Endodermal cell (in vitro differentiated cells): ENCODE measurements at places on chromosomes 5 and 9.

GRCh38 chr5:176155922-176156359 lies 82.3 kb upstream of the SIMC1 start:
- H3K4me1 ChIP-seq, result peaks cover 15% of the 10 kb centered on the region
- no peaks in the 10 kb centered on the region for H3K27me3 ChIP-seq
- H3K27ac ChIP-seq, result no peak overlapping the region
- H3K36me3 ChIP-seq, result peaks cover 20% of the 10 kb centered on the region
- no peak for DNase-seq

- H3K36me3 ChIP-seq, result no peaks in the 10 kb centered on the region
- H3K4me1 ChIP-seq, result no peaks in the 10 kb centered on the region
- no peak for DNase-seq
- H3K27me3 ChIP-seq, result no peaks in the 10 kb centered on the region
- no peak overlapping the region for H3K4me3 ChIP-seq
These were observed 363.4 kb downstream of the DNAH5 start for GRCh38 chr5:13581132-13581531.

DNA sequence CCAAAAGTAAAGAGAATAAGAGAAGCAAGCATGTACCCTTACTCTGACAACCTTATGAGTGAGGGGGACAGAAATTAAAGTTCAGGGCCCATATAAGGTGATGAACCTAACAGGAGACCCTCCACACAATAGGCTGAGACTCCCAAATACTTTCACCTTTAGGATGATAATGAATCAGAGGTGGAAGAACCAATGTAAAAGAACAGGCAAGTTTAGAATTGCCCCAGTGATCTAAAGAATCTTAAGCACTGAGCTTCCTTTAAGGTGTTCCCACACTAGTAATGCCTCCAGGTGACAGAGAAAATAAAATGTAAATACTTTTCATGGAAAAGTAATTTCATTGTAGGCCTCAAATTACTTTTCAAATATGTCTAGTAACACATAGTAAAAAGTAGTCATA lies 8.2 kb upstream of the FAM151B start:
- H3K27ac ChIP-seq, result no peak overlapping the region
- H3K4me3 ChIP-seq, result no peak overlapping the region
- H3K36me3 ChIP-seq, result peaks cover 64% of the 10 kb centered on the region
- H3K4me1 ChIP-seq, result no peaks in the 10 kb centered on the region
- H3K27me3 ChIP-seq, result no peaks in the 10 kb centered on the region
- DNase-seq, result no peak

DNA sequence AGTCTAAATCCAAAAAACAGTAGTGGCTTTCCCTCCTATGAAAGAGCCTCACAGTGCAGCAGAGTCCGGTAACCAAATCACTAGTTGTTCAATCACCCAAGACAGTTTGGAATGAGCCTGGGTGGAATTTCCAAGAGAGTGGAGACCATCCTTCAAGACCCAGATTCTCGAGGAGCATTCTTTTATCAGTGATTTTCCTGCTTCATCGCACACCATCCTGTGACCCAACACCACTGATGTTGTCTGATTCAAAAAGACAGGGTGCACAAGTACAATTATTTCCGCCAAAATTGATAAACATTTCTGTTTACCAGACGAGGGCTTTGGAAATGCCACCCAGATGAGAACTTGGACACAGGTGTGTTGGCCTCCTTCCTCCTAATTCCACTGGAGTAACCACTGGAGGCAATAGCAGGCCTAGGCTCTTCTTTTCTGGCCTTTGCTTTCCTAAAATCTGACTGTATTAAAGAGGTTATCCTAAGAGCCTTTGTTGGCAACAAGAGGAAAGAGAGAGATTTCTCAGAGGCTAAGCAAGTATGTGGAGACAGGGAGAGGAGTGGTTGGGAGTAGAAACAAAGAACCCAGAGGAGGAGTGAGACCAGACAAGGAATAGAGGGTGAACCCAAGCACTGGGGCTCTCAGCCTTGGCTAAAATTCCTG lies 56.3 kb upstream of the S1PR3 start:
- H3K36me3 ChIP-seq, result no peaks in the 10 kb centered on the region
- DNase-seq, result no peak
- H3K27me3 ChIP-seq, result no peaks in the 10 kb centered on the region
- no peaks in the 10 kb centered on the region for H3K4me1 ChIP-seq
- no peak overlapping the region for H3K27ac ChIP-seq

GRCh38 chr9:130866474-130866965 lies 30.1 kb downstream of the QRFP start:
- H3K4me1 ChIP-seq, result no peaks in the 10 kb centered on the region
- no peaks in the 10 kb centered on the region for H3K27me3 ChIP-seq
- peaks cover 44% of the 10 kb centered on the region for H3K36me3 ChIP-seq
- H3K27ac ChIP-seq, result no peak overlapping the region
- H3K4me3 ChIP-seq, result no peak overlapping the region

DNA sequence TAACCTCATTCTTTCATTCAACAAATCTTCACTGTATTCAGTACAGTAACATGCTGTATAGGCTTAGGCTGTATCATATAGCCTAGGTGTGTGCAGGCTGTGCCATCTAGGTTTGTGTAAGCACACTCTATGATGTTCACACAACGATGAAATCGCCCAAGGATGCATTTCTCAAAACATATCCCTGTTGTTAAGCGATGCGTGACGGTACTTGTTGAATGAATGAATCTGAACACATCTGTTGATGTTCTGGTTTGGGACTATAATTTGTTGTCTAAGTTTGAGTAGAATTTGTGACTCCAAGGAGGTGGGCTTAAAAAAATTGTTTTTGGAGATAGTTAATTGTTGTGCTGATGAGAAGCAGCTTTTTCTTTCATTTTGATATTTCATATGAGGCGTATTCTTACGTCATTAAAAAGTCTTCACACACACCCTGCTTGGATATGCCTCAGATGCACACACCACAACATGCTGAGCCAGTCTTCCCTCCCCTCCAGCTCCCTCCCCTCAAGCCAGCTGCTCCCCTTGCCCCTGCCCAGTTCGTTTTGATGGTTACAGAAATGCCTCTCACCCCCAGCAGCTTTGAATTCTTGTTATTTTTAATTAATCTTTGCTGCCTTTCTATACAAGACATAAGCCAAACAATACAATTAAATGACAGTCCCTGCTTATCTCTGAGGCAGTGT lies 5.5 kb upstream of the PSAT1 start:
- no peak overlapping the region for H3K4me3 ChIP-seq
- no peaks in the 10 kb centered on the region for H3K4me1 ChIP-seq
- no peak for DNase-seq
- peaks cover 13% of the 10 kb centered on the region for H3K27me3 ChIP-seq

GRCh38 chr9:17216011-17216410 lies 81.2 kb downstream of the CNTLN start:
- no peaks in the 10 kb centered on the region for H3K36me3 ChIP-seq
- H3K27ac ChIP-seq, result no peak overlapping the region
- no peak for DNase-seq

DNA sequence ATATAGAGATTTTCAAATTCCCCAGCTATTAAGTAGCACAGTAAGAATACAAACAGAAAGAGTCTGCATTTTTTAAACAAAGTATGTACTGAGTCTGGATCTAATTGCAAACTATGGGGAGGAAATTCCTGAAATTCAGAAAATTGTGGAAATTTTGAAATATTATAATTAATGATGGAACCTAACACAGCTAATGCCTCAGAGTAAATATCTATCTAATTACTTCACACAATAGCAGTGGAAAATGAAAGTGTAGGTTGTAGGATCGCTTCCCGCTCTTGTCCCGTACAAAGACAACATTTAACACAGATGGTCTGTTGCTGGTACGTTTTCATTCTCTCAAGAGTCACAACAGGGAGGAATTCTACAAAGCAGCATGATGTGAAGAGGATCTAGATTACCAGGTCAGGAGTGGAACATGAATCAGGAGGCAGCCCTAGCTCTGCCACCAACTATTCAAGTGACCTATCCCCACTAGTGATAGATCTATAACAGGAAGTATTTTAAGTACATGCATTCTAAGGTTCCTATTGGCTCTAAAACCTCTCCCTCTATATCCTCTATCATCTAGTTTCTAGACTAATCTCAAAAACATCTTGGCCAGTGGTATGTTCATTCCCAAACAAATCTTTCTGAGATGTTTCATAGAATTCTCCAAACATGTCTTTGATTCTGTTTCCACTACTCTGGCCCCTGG lies 58.9 kb upstream of the GRAMD2B start:
- no peaks in the 10 kb centered on the region for H3K4me1 ChIP-seq
- DNase-seq, result no peak
- no peak overlapping the region for H3K27ac ChIP-seq
- no peak overlapping the region for H3K4me3 ChIP-seq

DNA sequence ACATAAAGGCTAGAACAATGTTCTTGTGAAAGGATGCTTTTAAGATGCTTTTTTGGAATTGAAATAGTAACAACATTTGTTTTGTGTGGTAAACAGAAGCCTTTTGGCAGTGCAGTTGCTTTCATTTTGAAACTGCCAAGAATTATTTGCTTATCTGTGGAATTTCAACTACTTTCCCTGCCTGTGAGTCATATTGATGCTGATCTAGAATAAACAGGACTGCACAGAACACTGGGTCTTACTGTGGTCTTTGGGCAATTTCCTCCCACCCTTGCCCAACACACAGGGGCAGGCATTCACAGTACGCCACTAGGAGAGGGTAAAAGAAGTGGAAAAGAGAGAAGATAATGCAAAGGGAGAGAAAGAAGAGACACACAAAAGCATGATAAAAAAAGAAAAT lies 483.7 kb downstream of the ELAVL2 start:
- H3K4me3 ChIP-seq, result no peak overlapping the region
- H3K27ac ChIP-seq, result no peak overlapping the region
- no peak for DNase-seq

GRCh38 chr5:43685252-43685950 lies 82.4 kb downstream of the NNT start:
- H3K4me1 ChIP-seq, result no peaks in the 10 kb centered on the region
- no peak for DNase-seq
- H3K27me3 ChIP-seq, result no peaks in the 10 kb centered on the region
- no peak overlapping the region for H3K27ac ChIP-seq
- no peak overlapping the region for H3K4me3 ChIP-seq
- no peaks in the 10 kb centered on the region for H3K36me3 ChIP-seq

DNA sequence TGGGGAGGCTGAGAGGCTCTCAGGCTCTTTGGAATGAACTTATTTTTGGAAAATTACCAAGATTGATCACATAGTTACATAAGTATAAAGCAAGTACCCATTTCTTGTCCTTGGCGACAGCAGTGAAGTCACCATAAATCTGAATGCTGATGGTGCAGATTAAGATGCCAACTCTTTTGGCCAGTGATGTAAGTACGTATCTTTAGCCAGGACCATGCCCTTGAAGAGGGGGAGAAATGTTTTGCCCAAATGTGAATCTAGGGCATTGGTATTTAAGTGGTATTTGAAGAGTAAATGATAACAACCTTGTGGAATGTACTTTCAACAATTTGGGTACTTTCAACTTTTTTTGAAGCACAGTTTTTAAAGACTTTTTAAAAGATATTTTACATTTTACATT lies 68.2 kb upstream of the RAD23B start:
- H3K27ac ChIP-seq, result no peak overlapping the region
- no peaks in the 10 kb centered on the region for H3K4me1 ChIP-seq
- DNase-seq, result no peak
- no peak overlapping the region for H3K4me3 ChIP-seq
- no peaks in the 10 kb centered on the region for H3K36me3 ChIP-seq

GRCh38 chr5:150143350-150144245 lies 12.0 kb downstream of the PDGFRB start:
- peak overlapping the region; percentile 51 for H3K27ac ChIP-seq
- peak; percentile 57 for DNase-seq
- no peak overlapping the region for H3K4me3 ChIP-seq
- H3K4me1 ChIP-seq, result peaks cover 24% of the 10 kb centered on the region
- H3K27me3 ChIP-seq, result no peaks in the 10 kb centered on the region
- H3K36me3 ChIP-seq, result no peaks in the 10 kb centered on the region

- H3K4me1 ChIP-seq, result peaks cover 49% of the 10 kb centered on the region
- DNase-seq, result no peak
- H3K4me3 ChIP-seq, result peak overlapping the region; percentile 26
These were observed 7.4 kb downstream of the GALNT10 start for GRCh38 chr5:154197801-154198491.

DNA sequence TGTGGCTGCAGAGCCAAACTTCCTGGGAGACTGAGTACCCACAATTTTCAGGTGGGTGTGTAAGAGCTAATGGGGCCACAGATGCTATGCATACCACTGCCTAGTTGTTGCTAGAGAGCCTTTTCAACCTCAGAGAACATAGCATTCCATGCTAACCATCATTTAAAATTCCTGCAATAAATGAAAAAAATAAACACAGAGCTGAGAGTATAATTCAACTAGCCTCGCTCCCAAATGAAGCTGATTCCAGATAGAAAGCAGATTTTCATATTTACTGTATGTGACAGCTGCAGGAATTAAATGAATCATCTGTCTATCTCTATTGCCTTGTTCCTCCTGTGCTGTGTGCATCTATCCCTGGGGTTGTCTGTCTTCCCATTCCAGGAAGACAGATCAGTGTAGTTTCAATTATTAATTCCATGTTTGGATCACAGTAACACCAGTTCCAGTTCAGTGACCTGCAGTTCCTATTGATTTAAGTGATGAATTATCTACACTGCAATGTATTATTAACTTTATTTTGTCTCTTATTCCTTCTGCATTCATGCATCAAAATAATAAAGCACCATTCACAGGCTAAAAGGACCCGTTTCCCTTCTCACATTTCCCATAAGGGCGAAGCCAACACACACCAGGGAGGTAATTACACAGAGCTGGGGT lies 324.5 kb downstream of the SLIT3 start:
- no peak overlapping the region for H3K27ac ChIP-seq
- H3K4me1 ChIP-seq, result no peaks in the 10 kb centered on the region
- DNase-seq, result no peak
- H3K36me3 ChIP-seq, result no peaks in the 10 kb centered on the region
- H3K27me3 ChIP-seq, result peaks cover 11% of the 10 kb centered on the region
- H3K4me3 ChIP-seq, result no peak overlapping the region

DNA sequence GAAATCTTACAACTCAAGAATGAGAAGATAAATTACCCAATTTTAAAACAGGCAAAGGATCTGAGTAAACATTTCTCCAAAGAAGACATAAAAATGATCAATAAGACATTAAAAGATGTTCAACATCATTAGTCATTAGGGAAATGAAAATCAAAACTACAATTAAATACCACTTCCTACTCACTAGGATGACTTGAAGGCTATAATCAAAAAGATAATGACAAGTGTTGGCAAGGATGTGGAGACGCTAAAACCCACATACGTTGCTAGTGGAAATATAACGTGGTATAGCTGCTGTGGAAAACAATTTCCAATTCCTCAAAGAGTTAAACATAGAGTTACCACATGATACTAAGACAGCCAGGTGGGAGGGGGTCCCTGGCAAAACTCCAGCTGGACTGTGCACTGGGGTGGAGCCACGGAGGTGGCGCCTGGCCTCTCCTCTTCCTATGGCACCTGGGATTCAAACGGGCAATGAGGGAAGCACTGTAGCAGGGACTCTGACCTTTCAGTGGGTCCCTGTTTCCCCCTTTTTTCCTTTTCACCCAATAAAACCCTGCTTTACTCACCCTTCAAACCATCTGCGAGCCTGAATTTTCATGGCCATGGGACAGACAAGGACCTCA lies 5.9 kb downstream of the ARSB start:
- no peaks in the 10 kb centered on the region for H3K36me3 ChIP-seq
- H3K27ac ChIP-seq, result no peak overlapping the region
- no peaks in the 10 kb centered on the region for H3K27me3 ChIP-seq
- H3K4me1 ChIP-seq, result peaks cover 6% of the 10 kb centered on the region
- no peak for DNase-seq

- DNase-seq, result no peak
- no peak overlapping the region for H3K27ac ChIP-seq
- H3K4me3 ChIP-seq, result no peak overlapping the region
- no peaks in the 10 kb centered on the region for H3K4me1 ChIP-seq
- no peaks in the 10 kb centered on the region for H3K36me3 ChIP-seq
These were observed 586.3 kb downstream of the PTPRD start for GRCh38 chr9:10026443-10026984.
